Stimulated activated CD4-positive, alpha-beta T cell treated with anti-CD3 and anti-CD28 coated beads, Interleukin-12 subunit alpha, Interleukin-12 subunit beta, amount 100 ng/mL, for 24 hours (primary cell): ENCODE measurements at places on chromosomes 4 and X.

GRCh38 chr4:71212216-71212615, 126.6 kb upstream of the SLC4A4 start:
- no peak for DNase-seq

- DNase-seq = no peak
Observed at GRCh38 chr4:153804722-153805121, 15.8 kb upstream of the SFRP2 start.

DNA sequence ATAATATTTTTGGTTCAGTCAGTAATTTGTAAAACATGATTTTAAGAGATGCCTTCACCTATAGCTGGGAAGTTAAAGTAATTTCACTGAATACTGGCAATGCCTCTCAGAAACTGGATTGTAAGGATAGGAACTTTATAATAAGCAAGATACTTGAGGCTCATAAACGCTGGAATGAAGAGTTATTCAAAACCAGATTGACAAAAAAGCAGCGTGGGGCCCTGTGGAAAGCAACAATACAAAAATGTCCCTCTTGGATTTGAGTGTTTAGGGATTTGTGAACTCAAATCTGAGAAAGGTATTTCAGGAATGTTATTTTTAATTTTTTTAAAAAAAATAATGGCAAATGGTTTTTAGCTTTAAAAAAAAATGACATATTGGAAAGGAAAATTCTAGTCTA, 94.6 kb downstream of the ANK2 start:
- DNase-seq = no peak

GRCh38 chrX:48694776-48695533, 1.6 kb upstream of the SUV39H1 start:
- no peak for DNase-seq

DNA sequence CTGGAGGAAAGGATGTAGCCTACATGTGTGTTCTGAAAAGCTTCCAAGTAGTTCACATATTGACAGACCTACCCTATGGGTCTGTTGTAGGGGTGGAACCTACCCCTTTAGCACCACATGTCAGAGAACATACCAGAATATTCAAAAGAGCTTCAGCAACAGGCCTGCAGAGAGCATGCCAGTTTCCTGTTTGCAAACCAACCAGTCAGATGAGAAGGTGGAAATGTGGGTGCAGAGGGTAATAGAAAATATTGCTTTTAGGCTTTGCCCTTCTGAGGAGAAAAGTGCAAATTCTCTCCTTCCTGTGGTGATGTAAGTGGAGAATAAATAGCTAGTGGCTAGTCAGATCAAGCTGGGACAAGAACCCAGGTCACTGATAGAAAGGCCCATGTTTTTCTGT, 16.4 kb downstream of the INTS6L start:
- DNase-seq = no peak

DNA sequence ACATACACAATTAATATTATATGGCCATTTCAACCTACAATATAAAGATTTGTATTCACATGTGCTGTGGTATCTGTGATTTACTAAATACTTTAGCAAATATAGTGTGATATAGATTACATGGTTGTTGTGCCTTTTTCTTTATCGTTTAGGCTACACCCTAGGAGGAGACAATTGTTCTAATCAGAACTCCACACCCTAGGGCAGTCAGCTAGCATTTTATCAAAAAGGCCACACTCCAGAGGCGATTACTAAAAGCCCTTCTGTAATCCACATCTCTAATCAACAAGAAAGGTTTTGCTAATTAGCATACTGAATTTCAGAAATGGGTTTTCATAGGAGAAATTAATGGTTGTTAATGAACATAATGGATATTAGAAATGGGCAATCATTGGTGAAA, 319.5 kb upstream of the NOCT start:
- no peak for DNase-seq

DNA sequence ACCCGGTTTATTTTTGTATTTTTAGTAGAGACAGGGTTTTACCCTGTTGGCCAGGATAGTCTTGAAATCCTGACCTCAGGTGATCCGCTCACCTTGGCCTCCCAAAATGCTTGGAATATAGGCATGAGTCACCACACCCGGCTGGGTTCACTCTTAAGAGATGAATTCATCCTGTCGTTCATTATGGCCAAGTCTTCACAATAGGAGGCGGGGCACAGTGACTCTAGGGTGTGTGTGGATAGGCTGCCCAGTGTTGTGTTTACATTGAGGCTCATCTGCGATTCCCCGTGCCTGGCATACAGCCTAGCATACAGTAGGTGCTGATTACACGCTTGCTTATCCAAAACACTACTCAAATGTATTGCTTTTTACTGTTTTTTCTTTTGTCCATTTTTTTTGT, 41.3 kb upstream of the IGFBP7 start:
- DNase-seq = no peak

DNA sequence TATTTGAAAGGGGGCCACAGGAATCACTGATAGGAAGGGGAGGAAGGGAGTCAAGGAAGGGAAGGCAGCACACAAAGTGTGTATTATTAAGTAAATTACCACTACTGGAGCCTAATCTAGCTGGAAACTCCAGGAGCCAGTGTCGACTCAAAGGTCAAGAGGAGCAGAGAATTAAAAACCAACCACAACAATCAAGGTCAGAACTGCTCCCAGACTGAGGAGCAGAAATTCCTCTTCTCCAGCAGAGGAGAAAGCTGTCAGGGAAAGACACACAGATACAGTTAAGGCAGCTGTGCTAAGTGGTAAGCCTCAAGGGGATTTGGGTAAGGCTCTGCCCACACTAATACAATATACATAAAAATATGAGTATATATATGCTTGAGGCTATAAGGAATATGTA, 87.5 kb upstream of the PTPN13 start:
- no peak for DNase-seq

GRCh38 chr4:82918091-82918490, 17.6 kb downstream of the THAP9 start:
- no peak for DNase-seq

DNA sequence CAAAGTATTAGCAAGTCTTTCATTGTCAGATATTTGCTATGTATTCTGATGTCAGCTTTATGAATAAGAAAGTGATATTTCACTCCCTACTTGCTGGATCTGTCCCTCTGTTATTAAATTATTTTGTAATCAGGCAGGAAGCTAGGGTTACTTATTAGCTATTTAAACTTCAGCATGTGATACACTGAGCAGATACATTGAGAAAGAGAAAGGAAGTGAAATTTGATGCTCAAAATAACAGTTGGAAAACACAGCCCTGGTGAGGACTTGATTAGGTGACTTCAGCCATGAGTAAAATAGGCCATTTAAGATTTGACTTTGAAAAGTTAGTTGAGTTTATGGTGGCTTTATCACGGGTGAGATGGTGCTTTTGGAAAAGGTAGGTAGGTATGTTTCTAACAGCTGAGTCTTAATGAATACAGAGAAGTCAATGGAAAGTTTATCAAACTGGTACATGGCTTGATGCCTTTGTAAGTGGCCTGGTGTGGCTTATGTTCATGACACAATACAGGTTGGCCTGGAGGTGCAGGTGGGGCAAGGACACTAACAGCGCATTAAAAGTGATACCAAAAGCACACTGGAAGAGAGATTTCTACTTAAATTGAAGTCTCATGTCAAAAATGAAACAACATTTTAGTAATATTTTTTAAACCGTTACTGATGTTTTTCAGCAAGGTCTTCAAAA, 321.2 kb upstream of the SPOCK3 start:
- no peak for DNase-seq
